Stimulated activated CD8-positive, alpha-beta memory T cell treated with anti-CD3 and anti-CD28 coated beads, Interleukin-4, amount 100 ng/mL, for 4 hours (primary cell): ENCODE measurements at places on chromosomes 2 and 18.

GRCh38 chr18:63177919-63178821 is 141.4 kb downstream of the BCL2 start:
- no peak for DNase-seq

- no peak for DNase-seq
Measured at GRCh38 chr2:18549083-18549482, 11.4 kb downstream of the RDH14 start.

DNA sequence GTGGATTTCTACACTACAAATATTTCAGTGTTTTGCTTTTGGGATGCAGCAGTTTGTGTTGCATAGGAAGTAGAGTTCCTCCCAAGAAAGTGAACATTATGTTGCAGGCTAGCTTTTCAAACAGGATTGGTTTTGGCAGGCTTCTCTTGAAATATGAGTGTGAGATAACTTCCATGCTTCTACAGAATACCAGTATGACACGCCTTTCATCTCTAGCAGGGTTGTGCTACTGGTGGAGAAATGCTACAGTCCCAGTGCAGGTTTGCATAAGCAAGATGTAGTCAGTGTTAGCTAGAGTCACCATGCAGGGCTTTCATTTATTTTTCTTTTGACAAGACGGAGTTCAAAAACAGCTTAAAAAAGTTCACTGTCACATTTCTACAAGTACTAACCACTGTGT is 17.1 kb upstream of the CAVIN2 start:
- DNase-seq, result no peak

DNA sequence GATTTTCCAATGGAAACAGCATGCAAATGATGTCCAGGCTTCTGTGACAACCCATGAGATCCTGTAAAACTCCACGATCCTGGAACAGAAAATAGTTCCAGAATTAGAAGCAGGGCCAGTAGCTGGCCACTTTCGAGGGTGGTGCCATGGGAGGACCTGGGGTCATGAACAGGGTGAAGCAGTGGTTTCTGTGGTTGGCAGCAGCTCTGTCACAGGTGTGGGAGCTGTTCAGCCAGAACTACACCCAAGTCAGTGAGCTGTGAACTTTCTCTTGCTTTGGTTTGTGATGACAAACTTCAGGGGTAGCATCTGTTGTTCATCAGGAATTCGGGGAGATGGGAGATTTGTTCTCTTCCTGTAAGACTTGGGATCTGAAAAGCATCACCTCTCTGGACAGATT is 314.4 kb upstream of the NT5C1B start:
- no peak for DNase-seq

DNA sequence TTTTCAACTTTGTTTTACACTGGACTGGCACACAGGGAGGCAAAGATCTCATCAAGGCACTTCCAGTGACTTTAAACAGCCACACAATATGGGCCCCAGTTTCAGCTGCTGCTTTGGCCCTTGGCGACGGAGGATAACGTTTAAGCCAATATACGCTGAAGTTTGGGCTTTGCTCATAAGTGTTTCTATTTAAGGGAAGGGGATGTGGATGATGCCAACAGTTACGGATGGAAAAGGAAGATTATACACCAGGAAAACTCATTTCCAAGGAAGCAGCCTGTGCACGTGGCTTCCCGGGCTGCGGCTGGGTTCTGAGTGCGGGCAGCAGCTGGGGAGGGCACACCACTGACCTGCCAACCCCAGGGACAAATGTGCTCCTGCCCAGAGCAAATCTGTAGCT is 151.1 kb downstream of the SH3BP4 start:
- no peak for DNase-seq

GRCh38 chr2:26670171-26670570 is 22.4 kb upstream of the KCNK3 start:
- DNase-seq, result no peak
